ENCODE measurements at places on chromosomes 16 and 17.

DNA sequence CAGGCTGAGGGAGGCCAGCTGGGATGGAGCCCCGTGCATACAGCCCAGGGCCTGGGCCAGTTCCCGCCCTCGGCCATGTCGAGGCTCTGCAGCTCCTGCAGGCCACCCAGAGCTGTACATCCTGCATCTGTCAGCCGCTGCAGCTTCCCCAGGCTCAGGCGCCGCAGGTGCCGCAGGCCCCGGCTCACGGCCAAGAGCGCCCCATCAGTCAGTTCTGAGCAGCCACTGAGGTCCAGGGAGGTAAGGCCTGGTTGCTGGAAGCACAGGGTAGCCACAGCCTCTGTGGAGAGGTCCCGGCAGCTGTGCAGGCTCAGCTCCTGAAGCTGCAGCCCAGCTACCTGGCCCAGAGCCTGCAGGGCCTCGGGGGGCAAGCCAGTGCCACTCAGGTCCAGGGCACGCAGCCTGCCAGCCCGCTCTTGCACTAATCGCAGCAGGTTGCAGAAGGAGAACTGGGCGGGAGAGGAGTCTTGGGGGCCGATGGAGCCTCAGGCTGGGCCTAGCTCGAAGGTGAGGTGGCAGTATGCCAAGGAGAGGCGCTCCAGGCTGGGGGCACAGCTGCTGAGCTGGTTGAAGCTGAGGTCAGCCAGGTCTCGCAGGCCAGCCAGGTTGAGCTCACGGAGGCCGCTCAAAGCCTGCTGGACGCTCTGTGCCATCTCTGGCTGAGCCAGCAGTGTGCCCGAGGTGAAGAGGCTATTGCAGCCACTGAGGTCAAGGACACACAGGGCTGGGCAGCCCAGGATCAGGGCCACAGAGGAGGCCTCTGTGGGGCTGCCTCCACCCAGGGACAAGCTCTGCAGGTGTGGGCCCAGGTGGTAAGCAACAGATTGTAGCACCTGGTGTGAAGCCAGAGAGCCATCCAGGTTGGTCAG lies 11.4 kb downstream of the ELMO3 start:
- DNase-seq: no peak

- no peak for DNase-seq
Observed at GRCh38 chr17:57174591-57174990, 81.7 kb upstream of the MSI2 start.

DNA sequence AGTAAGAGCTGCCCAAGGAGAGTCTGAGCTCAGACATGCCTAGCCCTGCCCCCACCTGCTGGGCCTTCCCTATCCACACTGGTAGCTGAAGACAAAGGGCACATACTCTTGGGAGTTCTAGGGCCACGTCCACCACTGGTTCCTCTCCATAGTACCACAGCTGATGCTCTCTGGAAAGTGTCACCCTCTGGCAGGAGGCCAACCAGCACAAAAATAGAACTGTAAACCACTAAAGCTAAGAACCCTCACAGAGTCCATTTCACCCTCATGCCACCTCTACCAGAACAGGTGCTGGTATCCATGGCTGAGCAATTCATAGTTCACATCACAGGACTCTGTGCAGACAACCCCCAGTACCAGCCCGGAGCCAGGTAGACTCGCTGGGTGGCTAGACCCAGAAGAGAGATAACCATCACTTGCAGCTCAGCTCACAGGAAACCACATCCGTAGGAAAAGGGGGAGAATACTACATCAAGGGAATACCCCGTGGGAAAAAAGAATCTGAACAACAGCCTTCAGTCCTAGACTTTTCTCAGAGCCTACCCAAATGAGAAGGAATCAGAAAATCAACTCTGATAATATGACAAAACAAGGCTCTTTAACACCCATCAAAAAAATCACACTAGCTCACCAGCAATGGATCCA lies 115.3 kb downstream of the CEP112 start:
- DNase-seq: no peak

- DNase-seq: no peak
Observed at GRCh38 chr17:4082136-4082924, 60.5 kb downstream of the ZZEF1 start.

DNA sequence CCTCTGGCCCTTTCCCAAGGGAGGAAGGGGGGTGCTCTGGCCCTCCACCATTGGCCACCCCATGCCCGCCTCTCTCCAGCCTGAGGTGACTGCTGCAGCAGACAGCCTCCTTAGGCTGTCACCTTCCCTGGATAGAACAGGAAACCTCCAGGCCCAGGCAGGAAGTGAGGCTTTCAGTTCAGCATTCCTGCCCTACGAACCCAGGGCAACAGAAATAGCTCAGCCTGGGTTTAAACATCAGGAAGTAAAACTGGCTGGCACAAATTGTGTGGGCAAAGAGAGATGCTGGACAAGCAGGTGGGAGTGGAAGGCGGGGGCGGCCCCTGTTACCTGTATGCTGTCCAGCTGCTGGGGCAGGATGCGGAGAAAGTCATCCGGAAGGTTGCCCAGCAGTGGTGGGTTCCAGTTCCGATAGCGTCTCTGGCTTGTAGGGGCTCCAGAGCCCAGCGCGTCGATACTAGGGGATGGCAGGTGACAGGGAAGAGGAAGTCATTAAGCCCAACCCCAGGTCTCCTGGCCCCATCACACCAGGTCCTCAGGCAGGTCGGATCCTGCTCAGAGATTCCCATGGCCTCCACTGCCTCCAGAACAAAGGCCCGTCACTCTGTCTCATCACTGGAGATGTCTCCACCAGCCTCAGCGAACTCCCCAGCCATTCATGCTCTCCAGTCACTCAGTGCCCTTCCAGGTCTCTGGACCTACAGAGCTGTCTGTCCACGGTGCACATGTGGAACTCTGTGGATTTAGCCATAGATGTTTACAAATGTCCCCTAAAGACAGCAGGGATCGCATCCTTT lies 23.6 kb upstream of the MRPS23 start:
- no peak for DNase-seq

GRCh38 chr16:26139884-26140283 lies 448.1 kb downstream of the HS3ST4 start:
- no peak for DNase-seq

GRCh38 chr17:19702217-19702641 lies 14.2 kb downstream of the SLC47A2 start:
- DNase-seq: no peak

DNA sequence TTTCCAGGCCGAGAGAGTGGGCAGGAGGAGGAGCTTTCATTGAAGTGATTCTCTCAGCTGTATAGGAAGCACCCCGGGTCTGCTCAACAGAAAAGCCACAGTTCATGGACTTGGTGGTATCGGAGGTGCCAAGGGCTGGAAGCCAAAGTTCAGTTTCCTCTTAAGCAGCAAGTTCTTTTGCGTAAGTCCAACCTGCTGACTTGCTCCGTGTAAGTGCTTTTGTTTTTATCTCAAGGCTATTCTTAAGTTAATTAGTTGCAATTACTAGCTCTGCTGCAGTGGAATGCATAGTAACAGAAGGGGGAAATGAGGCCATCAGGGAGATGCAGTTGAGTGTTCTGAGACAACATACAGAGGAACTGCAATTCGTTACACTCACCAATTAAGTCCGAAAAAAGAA lies 44.6 kb downstream of the SMIM36 start:
- no peak for DNase-seq

DNA sequence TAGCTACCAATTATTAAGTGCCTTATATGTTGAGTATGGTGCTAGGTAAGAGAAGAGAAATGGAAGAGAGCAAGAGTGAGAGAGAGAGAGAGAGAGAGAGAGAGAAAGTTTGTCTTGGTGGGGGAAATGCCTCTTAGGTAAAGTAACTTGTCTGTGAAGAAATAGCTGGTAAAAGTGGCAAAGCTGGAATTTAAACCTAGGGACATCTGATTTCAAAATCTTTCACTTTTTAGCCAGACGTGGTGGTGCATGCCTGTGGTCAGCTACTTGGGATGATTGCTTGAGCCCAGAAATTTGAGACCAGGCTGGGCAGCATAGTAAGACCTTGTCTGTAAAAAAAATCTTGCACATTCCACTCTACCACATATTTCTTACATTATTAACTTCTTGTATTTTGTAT lies 23.0 kb upstream of the CDR2 start:
- DNase-seq: no peak

DNA sequence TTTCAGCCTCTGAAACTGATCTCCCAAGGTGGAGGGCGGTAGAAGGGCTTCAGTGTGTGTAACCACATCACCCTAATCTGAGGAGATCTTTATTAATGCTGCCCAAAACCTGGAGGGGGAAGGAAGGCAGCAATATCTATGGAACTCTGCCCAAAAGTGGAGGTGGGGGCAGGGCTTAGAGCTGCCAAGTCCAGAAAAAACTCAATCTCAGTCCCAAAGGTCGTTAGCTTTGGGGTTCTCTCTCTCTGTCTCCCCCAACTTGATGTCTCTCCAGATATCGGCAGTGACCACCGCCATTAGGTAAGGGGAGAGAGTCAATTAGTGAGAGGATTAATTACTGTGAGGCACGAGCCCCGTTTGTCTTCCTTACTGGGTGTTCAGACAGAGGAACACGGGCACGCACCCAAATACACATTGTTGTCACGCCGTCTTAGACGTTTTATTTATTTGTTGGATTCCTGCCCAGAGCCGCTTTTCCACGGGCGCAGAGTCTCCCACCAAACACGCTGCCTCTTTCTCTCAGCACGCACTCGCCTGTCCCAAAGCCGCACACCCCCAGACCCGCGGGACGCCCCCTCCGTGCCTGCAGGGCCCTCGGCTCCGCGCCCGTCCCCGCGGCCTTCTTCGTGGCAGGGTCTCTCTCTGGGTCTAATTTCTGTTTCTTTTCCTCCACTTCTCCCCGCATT lies 5.4 kb upstream of the LHX1 start:
- no peak for DNase-seq

DNA sequence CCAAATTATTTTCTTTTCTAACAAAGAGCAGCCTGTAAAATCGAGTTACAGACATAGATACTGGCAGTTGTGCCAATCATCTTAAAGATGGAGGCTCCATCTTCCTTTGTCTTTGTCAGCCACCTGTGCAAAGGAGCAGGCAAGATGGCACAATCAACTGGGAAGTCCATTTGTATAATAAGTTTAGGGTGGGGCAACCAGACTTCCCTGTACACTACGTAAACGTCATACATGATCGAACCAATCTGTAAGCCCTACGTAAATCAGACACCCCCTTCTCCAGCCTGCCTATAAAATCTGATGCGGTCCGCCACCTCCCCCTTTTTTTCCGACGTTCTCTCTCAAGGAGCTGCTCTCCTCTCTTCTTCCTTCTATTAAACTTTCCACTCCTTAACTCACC lies 31.4 kb upstream of the MEAK7 start:
- DNase-seq: no peak

DNA sequence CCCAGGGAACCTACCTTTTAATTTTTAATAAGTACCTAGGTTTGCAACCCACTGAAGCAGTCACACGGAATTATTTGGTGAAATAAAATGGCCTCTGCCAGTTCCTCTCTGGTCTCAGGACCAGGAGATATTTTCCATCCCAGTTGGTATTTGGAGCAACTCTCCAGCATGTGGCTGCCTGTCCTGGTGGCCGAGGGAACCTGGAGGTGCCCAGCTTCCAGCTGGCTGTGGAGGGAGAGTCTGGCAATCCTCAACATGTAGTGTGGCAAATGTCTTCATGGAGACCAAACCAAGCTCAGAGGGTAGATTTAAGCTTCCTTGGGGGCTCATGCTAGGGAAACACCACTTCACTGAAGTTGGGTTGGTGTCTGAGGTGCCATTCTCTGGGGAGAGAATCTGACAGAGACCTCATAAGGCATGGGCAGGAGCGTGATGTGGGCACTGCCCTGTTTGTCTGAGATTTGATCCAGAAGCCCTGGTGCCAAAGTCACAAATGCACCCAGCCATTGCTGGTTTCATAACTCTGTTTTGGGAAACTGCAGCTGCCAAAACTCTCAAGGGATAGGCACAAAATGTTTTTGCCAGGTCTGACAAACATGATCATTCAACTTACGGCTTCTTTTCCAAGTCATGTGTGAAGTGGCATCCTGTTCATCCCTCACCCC lies 2.8 kb downstream of the MT1X start:
- no peak for DNase-seq

DNA sequence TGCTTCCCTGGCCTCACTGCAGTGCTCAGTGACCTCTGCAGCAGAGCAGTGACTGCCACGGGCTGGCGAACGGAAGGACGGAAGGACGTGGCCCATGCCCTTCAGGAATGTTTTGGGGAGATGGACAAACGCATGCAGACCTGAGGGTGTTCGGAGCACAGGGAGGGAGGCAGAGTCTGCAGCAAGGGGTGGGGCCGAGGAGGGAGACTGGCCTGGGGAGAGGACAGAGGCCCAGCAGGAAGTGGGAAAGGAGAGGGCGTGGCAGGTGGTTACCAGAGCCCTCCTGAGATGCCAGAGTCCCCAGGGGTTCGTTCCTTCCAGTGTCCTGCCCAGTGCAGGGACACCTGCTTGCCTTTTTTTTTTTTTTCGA lies 21.9 kb downstream of the ADORA2B start:
- no peak for DNase-seq

DNA sequence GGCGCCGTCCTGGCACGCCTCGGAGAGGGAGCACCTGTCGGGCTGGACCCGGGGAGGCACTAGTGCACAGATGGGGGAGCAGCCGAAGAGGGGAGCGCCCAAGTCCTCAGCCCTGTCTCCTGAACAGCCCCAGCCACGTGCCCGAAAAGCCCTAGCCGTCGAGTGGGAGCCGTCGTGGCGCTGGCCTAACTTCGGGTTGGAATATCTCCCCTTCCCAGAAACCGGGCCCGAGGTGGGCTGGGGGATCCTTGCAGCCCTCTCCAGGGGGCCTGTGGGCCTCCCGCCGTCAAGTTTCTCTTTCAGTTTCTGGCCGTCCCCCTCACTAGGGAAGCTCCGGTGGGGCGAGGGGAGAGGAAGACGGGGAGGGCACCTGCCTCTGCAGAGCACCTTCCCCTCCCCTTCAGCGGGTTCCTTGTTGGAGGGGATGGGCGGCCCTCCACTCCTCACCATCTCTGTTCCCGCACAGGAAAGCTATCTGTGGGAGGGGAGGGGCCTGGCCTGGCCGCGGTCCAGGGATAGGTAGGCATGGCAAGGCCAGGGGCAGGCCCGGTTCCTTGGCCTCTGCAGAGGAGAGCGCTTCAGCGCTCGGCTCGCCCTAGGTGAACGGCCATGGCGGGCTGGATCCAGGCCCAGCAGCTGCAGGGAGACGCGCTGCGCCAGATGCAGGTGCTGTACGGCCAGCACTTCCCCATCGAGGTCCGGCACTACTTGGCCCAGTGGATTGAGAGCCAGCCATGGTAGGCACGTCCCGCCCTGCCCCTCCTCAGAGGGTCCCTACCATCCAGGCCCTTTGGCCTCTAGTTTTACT lies 709 bp downstream of the STAT5A start:
- DNase-seq: peak; percentile 73

DNA sequence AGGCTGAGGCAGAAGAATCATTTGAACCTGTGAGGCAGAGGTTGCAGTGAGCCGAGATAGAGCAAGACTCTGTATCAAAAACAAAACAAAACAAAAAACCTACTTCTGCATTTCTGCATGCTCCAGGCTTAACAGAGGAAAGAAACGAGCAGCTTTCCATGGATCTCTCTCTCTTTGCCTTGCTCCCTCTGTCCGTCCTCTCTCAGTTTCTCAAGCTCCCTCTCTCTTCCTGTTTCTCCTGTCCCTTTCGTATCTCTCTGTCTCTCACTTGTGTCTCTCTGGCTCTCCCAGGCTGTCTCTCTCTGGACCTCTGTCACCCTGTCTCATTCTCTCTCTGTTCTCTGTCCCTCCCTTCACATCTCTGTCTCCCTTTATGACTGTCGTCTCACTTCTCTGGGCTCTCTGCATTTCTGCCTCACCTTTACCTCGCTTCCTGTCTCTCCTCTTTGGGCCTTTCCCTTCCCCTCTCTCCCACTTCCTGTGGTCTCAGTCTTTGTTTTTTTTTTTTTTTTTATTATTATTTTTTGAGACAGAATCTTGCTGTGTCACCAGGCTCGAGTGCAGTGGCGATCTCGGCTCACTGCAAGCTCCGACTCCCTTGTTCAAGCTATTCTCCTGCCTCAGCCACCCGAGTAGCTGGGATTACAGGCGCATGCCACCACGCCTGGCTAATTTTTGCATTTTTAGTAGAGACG lies 4.1 kb upstream of the PITPNA start:
- DNase-seq: no peak
